ENCODE measurements at places on chromosomes 1 and 21.

DNA sequence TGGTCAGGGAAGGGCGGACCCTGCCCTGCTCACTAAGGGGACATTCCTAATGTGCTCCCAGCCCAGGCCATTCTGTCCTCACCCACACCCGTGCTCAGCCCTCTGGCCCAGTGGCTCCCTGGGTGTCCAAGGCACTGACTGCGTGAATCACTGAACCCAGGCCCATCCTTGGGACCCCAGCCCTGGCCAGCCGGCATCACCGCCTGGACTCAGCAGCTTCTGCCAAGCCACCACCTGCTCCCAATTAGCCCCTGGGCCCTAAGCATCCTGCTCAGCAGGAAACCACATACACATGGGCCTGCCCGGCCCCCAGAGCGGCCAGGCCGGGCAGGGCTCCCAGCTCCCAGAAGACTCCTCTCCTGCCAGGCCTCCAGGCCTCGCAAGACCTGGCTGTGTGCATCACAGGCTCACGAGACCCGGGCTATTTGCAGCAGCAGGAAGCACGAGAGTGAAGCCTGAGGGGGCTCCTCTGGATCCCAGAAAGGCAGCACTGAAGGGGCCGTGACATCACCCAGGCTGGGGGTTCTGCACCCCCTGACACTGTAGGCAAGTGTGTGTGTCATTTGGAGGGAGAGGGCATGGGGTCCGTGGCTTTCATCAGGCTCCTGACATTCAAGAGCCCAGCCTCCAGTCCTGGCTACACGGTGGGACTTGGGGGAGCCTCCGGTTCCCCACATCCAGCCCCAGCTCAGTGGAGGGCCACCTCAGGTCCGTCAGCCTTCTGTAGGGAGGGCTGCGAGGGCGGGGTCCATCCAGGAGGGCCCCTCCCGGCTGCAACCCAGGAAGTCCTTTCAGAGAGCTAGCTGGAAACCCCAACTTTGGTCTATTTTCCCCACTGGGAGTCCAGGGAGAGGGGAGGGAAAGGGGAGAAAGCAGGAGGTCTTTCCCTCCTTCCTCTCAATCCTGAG is 1.6 kb downstream of the MFAP2 start:
- DNase-seq = no peak

DNA sequence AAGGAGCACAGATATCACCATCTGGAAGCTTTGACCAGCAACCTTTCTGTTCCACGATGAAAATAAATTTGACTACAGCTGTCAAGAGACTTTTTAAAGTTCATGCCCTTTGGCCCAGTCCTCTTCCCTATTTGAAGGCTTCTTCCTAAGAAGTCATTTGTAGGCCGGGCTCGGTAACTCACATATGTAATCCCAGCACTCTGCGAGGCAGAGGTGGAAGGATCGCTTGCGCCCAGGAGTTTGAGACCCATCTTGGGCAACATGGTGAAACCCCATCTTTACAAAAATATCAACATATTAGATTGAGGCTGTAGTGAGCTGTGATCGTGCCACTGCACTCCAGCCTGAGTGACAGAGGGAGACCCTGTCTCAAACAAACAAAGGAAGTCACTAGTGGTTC is 58.3 kb upstream of the IFFO2 start:
- no peak for DNase-seq

DNA sequence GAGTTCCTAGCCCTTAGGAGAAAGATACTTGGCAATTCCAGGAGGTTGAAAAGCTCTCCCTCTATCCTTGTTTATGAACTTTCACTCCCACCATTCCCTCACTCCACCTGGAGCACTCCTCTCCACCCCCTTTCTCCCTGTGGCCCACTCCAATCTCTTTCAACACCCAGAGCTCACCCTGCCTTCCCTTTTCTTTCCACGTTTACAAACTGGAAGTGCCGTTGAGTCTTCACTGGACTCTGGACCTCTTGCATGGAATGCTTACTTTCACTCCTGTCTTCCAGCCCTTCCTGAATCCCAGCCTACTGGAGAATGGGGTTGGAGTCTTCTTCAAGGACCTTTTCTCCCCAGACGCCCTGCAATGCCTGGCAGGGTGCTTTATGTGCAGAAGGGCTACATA is 198.5 kb downstream of the RHOU start:
- no peak for DNase-seq

GRCh38 chr1:234164098-234164709 is 209.1 kb upstream of the COA6 start:
- DNase-seq = no peak

DNA sequence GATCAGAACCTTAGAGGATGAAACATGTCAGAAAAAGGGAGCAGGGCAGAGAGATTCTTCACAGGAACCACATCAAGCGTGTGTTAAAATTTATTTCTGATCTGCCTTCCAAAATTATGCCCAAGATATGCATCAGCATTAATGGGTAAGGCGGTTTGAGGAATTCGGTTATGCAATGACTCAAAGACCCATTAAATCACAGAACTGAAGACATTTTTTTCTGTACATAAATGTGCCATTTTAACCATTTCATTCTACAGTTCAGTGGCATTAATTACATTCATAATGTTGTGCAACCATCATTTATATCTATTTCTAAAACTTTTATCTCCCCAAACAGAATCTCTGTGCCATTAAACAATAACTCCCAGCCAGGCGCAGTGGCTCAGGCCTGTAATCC is 43.4 kb downstream of the CNST start:
- DNase-seq = no peak

DNA sequence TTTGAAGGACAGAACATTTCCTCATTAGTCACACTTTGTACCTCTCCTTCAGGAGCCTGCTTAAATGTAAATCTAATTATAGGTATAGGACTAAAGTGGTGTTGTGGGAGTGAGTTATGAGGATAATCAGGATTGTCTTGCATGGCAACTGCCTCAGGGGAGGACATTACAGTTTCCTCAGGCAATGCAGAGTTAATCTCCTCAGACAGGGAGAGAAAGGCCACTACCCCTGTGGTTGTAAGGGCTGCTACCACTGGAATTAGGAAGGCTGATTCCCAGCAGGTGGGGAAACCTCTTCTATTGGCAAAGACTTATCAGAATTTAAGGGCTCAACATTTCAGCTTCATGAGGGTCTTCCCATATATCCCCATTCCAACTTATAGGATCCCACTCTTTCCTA is 286.8 kb upstream of the PBX1 start:
- DNase-seq = no peak

DNA sequence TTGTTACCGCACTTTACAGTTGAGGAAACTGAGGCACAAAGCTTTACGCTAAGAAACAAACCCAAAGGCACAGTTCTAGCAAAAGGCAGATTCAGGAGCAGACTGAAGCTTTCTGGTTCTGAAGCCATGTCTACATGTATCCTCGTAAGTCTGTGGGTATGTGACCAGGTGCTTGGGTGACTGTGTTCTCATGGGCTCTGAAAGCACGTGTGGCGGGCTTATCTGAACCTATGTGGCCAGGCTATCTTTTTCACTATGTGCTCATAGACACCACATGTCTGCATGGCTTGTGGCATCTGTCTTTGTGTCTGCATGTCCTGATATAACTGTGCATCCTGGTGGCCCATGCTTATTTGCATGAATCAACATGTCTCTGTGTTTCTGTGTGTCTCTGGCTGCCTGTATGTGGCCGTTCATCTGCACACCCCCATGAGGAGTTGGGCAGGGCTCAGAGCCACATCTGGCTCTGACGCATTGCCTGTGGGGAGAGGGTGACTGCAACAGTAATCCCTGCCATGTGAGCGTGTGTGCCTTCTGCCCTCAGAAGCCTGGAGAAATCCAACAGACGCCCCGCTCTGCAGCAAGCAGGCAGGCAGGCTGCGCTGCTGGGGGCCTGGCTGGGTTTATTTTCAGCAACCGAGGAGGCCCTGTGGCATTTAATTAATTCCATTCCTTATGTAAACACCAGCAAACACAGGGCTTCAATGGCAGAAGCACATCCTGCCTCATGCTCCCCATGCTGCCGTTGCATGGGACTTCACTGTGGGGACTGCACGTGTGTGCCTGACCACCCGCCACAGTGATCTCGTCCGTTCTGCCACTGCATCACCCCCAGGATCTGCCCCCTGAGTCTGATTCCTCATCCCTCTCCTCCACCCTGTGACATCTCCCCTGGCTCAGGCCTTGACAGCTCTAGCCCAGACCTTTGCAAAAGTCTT is 115.4 kb downstream of the TRABD2B start:
- DNase-seq = peak; percentile 37

- DNase-seq = no peak
Observed at GRCh38 chr1:29272147-29272907, 36.0 kb downstream of the PTPRU start.

DNA sequence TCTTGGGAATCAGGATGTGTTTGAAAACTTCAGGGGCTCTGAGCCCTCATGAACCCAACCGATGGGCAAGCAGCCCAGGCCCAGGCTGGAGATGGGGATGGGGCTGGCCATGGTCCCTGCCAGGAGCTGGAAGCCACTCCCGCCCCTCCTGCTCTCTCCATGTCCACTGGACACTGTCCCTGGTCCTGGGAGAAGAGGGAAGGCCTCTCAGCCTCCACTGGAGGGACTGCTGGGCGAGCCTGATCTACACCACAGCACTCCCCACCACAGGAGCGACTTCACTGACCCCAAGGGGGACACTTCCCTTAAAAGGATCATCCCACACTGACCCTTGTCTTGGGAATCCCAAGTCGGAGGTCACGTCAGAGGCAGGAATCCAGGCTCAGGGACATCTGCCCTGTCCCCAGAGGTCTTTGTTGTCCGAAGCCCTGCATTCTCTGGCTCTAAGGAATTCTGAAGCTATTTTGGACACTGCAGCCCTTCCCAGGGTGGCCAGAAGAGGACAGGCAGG is 16.9 kb upstream of the COL18A1 start:
- DNase-seq = no peak

- DNase-seq = no peak
Observed at GRCh38 chr1:50419907-50420677, 3.2 kb downstream of the DMRTA2 start.

- DNase-seq = no peak
Observed at GRCh38 chr1:41743366-41743765, 175.4 kb downstream of the HIVEP3 start.

GRCh38 chr1:161921990-161922389 is 101.7 kb downstream of the OLFML2B start:
- DNase-seq = no peak

DNA sequence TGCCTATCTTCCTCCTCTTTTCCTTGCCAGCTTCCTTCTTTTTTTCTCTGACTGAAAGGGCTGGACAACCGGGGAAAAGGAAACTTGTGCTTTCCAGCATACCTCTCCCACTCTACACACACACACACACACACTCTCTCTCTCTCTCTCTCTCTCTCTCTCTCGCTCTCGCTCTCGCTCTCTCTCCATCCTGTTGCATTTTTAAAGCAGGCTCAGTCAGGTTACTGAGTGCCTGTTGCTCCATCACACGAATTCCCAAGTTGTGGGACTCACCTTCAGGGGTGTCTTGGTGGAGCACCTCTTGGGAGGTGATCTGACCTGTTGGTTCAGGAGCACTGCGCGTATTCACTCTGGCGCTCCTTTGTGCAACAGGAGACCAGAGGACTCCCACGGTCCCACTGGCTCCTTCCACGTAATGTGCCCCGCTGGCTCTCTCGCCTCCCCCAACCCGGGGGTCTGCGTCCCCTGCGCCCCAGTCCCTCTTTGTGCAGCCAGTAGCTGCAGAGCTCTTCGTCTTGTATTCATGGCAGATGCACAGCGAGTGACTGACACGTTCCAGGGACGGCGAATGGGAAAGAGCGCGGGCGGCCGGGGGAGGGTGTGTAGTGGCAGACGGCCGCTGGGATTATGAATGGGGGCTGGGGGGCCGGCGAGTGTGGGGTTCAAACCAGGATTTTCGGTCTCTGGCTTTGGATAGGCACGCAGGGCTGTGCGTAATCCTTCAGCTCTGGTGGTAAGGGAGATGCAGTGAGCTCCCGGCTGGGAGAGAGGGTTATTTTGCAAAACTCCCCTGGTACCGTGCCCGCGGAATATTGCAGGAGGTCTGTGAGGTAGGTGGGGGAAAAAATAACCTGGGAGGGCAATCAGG is 660 bp upstream of the PDE4B start:
- no peak for DNase-seq

GRCh38 chr1:94578856-94579255 is 37.3 kb upstream of the F3 start:
- no peak for DNase-seq

DNA sequence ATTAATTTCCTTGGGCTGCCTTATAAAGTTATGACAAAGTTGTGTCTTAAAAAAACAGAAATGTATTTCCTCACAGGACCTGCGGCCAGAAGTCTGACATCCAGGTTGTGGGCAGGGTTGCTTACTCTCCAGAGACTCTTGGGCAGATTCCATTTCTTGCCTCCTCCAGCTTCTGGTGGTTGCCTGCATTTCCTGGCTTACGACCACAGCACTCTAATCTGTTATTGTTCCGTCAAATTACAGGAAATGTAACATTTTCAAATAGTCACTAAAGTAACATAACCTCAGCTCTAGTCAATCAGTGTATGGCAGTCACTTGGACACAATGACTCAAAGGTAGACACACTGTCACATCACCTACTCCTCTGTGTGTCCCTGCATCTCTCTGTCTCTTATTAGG is 226.8 kb downstream of the DNAH14 start:
- no peak for DNase-seq

DNA sequence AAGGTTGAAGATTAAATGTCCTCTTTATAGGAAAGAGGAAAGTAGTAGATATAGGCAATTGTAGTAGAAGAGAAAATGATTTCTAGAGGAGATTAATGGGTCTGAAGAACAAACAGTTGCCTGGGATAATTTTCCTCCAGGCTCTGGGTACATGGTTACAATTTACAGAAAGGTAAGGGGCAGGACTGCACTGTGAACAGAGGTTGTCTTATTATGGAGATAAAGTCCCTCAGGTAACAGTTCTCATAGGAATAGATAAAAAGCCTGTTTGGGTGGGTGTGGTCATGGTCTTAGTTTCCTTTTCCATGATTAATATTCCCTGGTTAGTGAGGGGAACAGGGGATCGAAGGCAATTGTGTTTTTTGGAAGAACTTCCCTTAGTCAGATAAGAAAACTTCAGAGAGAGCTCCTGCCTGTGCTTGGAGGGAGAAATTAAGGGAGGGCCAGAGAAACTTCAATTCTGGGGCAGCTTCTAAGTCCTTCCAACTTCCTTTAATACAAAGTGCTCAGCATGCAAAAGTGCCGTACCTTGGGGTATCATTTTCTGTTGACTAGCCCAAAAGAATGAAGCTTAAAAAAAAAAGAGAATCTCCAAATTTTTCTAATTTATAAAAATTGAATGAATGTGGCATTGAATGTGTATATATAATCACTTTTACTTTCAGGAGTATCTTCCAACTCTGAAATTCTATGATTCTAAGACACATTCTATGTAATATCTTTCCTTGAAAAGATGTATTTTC is 295.4 kb upstream of the USP25 start:
- DNase-seq = no peak

GRCh38 chr1:184860985-184861754 is 106.5 kb upstream of the EDEM3 start:
- peak; percentile 94 for DNase-seq

GRCh38 chr1:67687649-67688048 is 2.6 kb downstream of the GADD45A start:
- DNase-seq = no peak

GRCh38 chr21:46545363-46545762 is 59.5 kb downstream of the S100B start:
- DNase-seq = no peak

- DNase-seq = no peak
Observed at GRCh38 chr21:44011123-44011522, 986 bp upstream of the TRAPPC10 start.

GRCh38 chr1:26161415-26162219 is 2.7 kb downstream of the FAM110D start:
- no peak for DNase-seq
